Uterus (tissue), 4 donors: ENCODE measurements at places on chromosomes 2 and 18. TPM values are rescaled to one million over a fixed set of nuclear protein-coding genes. Genes with fewer than 3 reads are reported as not detected.
A peak's percentile ranks its signal among the peaks of the same experiment; 100 is the strongest.

DNA sequence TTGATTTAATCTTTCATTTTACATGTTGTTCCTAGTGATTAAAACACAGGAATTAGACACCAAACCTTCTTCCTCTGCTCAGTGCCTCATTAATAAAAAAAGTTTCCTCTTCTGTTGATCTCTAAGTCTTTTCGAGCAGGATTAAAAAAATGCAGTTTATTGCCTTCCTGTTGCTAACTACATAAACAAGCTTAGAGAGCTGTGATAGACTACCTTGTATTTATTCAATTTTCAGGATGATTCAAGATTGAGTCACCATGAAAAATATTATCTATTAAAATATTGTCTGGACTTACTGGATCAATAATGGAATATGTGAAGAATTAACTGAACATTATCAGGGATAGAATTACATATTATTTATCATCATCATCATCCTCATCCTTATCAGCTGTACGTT is 1089.6 kb upstream of the CNTNAP5 start:
- DNase-seq, result no peak

DNA sequence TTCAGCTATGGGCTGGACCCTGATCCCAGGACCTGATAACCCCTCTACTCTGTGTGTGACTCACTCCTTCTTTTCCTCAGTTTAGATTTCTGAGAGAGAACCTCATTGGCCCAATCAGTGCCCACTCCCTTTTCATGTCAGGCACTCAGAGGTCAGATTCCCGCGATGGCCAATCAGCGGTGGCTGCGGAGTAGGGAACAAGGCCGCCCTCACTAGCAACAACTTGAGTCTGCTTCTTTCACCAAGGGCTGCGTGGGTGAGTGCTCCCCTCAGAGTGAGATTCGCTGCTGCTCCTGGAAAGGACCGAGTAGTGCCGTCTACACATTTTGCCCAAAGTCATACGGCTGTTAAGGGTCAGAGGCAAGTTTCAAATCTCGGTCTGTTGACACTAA is 34.7 kb downstream of the NPPC start:
- DNase-seq, result no peak

CCDC74A gene
- total RNA-seq, result 0.29 TPM

DNA sequence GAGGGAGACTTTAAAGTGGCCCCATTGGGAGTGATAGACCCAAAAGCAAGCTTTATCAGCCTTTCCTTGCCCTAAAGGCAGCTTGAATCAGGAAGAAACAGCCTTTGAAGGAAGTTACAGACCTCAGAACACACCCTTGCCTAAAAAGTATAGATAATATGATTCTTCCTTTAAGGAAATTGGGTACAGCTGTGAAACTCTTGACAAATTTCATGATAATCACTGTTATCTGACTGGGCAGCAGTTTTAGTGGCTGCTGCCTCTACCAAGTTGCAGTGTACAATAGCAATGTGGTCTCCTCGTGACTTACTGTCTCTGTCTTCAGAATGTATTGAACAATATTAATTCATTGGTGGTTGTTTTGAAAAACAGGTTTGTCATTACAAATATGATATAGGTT is 16.7 kb downstream of the HOXD1 start:
- DNase-seq, result no peak

ONECUT2 gene
- total RNA-seq, result not detected

GRCh38 chr2:189379287-189379630 is 62.0 kb upstream of the WDR75 start:
- no peak for DNase-seq

- no peak for DNase-seq
Measured at GRCh38 chr2:47300609-47301276, 102.2 kb upstream of the MSH2 start.

PHLPP1 gene
- 12.3 TPM for total RNA-seq

PRSS56 gene
- not detected for total RNA-seq

COLEC12 gene
- 20.2 TPM for total RNA-seq

C2orf92 gene
- 17.9 TPM for total RNA-seq

GRCh38 chr2:236136538-236136937 is 31.6 kb downstream of the GBX2 start:
- DNase-seq, result no peak

SPATS2L gene
- total RNA-seq, result 99.3 TPM

DPP10 gene
- not detected for total RNA-seq

- DNase-seq, result no peak
Measured at GRCh38 chr18:36378205-36378604, 80.7 kb downstream of the FHOD3 start.

TMEM150A gene
- 7.8 TPM for total RNA-seq

CDH7 gene
- 2.8 TPM for total RNA-seq

- no peak for DNase-seq
Measured at GRCh38 chr2:222837643-222838056, 23.2 kb upstream of the ACSL3 start.

DNA sequence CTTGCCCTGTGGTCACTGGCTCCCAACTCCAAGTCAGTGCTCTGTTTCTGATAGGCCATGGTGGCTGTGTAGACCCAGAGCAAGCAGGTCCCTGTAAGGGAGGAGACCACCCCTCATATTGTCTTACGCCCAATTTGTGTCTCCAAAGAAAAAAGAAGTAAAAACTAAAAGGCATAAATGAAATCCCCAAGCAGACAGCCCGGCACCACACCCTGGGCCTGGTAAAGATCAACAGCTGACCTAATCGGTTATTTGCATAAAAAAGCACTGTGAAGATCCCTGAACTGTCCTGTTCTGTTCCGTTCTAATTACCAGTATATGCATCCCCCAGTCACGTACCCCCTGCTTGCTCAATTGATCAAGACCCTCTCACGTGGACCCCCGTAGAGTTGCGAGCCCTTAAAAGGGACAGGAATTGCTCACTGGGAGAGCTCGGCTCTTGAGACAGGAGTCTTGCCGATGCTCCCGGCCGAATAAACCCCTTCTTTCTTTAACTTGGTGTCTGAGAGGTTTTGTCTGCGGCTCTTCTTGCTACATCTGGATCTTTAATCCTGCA is 364.1 kb upstream of the HS6ST1 start:
- DNase-seq, result no peak

CD8A gene
- total RNA-seq, result 38.5 TPM

DNA sequence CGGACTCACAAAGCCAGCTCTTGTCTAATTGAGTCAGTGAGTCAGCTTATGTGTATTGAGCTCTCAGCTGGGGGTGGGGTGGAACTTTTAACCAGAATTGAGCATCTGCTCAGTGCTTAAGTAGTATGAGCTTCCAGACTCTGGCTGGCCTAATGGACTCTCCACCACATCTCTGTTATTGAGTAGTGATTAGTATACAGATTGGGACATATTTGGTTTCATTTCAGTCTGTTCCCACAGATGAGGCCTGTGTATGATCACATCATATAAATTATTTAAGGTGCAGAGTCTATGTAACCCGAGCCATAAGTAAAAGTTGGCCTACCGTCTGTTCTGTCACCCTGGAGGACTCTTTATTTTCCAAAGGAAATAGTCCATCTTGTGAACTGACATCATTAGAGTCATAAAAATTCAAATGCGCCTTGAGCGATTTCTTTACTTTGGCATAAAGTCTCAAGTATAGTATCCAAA is 152.1 kb downstream of the THSD7B start:
- DNase-seq, result no peak

UGT1A4 gene
- not detected for total RNA-seq

DNA sequence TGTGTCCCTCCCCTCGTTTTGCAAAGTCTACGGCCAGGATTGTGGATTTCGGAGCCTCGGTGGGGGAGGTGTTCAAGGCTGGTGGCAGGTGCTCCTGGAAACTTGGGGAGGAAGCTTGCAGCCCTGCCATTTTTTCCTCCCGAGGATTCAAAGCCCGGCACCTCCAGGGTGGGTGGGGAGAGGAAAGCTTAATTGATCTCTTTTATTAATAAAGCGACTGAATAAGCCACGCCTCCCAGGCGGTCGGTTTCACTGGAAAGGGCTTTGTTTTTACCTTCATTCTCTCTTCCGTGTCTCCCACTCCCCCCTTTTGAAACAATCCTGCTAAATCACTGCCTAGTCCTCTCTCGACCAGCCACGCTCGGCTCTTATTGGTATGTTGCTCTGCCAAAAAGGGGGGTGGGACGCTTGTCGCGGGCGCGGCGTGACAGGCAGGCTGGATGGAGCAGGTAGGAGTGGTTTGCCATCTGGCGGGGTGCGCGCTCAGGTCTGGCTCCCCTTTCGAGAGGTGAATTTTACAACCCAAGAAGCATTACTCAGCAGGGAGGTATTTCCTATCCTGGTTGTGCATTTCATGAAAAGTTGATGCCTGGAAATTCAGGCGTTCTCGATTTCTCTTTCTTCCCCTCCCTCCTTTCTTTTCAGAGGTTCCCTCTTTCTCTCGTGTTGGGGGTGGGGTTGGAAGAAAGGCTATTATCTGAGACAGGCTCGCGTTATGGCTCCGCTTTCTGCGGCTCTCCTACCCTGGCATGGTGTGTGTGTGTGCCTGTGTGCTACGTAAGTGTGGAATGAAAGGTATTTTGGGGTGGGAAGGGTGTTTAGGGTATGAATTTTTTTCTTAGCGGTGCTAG is 1.4 kb downstream of the NEDD4L start:
- DNase-seq, result peak; percentile 20

DNA sequence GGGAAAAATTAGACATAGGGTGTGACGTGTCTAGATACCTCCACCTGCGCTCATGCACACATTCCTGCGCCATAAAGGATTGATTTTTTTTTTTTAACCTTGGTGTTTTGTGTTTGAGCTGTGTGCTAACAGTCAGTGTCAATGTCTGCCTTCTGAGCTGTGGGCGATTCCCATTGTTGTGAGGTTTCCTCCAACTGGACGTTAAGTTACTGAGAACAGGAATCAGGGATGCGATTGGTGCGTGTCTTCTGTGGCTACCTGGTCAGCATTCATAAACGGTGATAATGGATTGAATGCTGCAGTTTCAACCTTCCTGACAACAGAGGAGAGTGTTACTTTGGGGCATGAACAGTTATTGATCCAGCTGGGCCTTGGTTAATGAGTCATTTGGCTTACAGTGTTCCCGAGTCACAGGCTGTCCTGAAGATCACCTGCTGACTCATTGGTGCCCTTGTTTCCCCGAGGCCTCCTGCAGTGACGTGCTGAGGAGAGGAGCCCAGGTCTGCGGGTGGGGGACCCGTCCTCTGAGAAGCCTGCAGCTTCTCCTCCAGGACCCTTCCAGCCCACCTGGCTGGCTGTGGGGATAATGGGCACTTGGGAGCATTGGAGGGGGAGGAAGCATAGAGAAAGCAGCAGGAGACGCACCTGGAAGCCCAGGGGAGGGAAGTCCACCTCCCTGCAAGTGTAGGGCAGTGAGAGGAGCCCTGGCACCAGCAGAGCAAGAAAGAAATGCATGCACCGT is 25.8 kb upstream of the CABYR start:
- DNase-seq, result no peak

ITGB6 gene
- total RNA-seq, result not detected

- DNase-seq, result no peak
Measured at GRCh38 chr2:215693999-215694580, 258.2 kb upstream of the FN1 start.
